ENCODE measurements at places on chromosomes 3 and 15.

DNA sequence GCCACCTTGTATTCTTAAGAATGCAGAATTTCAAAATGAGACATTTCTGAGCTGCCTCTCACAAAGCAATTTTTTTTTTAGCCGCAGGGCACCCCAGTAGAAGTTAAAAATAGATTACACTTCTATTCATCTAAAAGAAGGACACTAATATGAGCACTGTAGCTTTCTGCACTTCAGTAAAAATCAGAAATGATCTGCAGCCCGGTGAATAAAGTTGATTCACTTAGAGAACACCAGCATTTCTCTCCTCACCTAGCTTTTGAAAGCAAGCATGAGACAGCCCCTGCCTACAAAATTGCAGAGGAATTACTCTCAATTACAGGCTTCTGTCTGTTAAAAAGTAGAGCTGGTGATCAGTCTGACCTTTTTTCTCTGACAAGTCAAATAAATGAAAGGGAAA lies 1062.4 kb downstream of the FHIT start:
- DNase-seq, result no peak

- DNase-seq, result no peak
These were observed 10.5 kb downstream of the ANXA2 start for GRCh38 chr15:60387321-60387720.

DNA sequence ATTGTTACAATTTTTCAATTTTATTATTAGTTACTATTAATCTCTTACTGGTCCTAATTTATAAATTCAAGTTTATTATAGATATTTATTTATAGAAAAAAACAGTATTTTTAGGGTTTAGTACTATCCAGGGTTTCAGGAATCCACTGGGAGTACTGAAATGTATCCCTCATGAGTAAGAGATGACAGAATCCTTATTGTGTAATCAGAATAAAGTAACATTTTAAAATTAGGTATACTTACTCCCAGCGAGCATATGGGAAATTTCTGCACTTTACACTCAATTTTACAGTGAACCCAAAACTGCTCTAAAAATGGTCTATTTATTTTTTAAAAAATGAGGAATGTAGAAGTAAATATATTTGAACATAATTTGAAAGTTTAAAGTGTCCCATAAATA lies 202.7 kb downstream of the CGGBP1 start:
- DNase-seq, result peak; percentile 19

DNA sequence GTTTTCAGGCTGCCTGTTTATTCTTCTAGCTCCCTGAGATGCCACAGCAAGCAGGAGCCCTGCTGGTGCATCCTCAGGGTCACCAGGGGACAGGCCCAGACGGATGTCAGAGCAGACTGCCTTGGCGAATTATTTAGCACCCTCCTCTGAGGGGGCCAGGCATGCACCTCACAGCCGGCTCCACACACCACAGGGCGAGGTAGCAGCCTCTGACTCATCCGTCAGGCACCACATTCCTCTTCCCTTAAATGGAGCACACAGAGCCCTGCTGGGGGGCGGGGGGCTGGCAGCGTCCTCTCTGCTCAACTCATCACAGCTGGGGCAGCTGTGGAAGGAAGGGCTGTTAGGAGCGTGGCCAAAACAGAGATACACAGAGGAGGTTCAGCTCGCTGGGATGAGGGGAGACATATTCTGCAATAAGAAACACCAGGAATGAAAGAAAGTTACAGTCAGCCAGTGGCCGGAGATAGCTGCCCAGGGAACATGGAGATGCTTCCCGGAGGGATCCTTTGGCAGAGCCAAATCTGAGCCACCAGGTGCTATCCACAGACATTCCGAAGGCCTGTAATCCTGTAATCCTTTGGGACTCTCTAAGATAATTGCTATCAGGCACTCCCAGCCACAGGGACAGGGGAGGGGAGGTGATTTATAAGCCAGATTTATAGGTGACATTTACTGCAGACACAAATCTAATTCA lies 13.9 kb upstream of the PRICKLE2 start:
- no peak for DNase-seq

DNA sequence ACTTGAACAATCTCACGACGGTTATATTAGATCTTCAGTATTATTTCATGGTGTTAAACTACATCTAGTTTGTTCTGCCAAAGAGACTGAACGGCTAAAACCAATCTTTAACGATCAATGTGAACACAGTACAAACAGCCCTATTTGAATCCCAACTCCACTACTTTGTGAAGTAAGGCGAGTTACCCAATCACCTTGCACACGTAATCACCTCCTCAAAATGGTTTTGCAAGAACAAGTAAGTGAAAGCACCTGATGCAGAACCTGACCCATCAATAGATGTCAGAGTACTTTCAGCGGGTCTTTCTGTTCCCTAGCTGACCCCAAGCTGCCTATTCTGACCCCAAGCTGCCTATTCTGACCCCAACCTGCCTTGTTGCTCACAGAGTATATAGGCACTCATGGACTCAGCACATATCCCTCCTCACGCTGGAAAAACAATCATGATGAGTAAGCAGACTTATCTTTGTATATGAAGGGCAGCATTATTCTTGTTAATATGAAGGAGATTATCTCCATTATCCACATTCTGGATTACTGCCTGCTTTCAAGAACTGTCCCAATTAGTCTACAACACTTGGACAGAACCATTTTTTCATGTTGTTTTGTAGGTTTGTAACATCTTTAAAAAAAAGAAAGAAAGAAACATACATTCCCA lies 3.7 kb downstream of the KPNA1 start:
- no peak for DNase-seq

GRCh38 chr15:70754862-70755261 lies 8.5 kb downstream of the UACA start:
- DNase-seq, result no peak

- peak; percentile 72 for DNase-seq
These were observed 23.7 kb upstream of the TPRG1 start for GRCh38 chr3:189148081-189148507.

- DNase-seq, result peak; percentile 79
These were observed 7.0 kb upstream of the CD276 start for GRCh38 chr15:73677146-73677607.

DNA sequence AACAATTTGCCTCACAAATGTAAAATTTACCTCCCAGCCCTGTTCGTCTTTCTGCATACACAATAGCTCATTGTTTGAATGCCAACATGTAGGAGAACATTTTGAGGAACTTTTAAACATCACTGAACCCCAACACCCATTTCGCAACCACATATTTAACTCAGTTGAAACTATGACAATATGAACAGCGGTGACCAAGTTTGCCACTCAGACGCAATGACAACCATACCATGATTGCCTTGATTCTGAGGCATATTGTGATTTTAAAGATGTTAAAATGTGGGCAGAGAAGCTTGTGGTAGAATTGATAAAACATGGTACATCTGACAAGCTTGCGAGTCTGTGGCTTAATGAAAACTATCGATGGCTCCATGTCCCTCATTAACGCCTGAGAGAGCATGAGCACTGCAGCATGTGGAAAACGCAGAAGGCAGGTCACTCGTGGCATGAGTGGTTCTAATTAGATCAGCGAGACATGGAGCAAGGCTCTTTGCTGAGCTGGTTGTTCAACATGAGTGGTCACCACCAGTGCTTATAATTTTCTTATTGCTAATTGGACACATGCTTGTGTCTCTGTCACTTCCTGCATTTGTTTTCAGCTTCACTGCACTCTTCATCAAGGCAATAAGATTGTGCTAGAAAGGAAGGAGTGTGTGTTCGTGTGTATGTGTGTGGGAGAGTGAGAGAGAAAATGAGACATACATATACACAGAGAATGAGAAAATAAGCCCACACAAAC lies 116.8 kb downstream of the CHST2 start:
- DNase-seq, result peak; percentile 31

GRCh38 chr3:184156522-184156955 lies 1.4 kb downstream of the DVL3 start:
- peak; percentile 39 for DNase-seq

- no peak for DNase-seq
These were observed 3.1 kb upstream of the C3orf33 start for GRCh38 chr3:155809181-155809580.

DNA sequence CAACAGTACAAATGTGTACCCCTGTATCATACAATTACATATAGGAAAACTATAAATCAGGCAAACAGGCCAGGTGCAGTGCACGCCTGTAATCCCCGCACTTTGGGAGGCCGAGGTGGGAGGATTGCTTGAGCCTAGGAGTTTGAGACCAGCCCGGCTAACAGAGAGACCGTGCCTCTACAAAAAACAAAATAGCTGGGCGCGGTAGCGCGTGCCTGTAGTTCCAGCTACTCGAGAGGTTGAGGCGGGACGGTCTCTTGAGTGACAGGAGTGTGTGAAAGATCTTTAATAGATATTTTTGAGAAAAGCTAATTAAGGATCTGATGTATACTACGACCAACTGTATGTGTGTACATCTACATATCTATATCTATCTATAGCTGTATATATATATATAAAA lies 33.8 kb upstream of the BDH1 start:
- DNase-seq, result no peak

DNA sequence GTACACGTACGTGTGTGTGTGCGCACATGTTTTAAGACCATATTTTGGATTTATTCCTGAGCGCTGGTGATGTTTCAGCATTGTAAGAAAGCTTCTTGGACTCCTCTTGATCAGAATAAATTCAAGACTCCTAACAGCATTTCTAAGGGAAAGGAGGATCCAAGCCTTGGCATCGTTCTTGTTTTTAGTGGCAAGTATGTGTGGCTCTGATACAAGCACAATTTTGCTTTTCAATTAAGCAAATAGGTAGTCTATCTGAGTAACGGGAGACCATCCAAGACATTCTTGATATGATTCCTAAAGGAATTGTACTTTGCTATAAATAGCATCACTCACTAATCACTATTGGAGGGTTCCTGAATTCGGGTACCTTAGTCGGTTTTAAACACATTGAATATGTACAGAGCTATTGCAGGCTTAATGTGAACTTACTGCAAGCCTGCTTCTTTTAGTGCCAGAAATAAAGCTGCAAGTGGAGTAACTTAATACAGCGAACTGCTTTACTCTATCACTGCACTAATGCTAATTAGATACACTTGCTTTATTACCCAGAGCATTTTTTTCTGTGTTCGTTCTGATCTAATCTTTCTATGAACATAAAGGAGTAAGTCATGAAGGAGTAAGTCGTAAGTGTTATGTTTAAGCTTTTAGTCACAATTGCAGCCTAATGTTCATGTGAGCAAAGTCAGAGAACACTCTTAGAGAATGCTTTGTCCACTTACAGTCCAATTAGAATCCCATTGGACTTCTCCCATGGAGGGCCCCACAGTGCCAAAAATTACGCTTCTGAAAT lies 186.3 kb downstream of the MCTP2 start:
- no peak for DNase-seq

- peak; percentile 92 for DNase-seq
These were observed 107.1 kb upstream of the FHIT start for GRCh38 chr3:61358364-61358763.

- peak; percentile 82 for DNase-seq
These were observed 29.0 kb upstream of the FURIN start for GRCh38 chr15:90839187-90840071.

GRCh38 chr3:6264906-6265305 lies 596.0 kb upstream of the GRM7 start:
- DNase-seq, result no peak

- DNase-seq, result no peak
These were observed 94.1 kb downstream of the PLSCR2 start for GRCh38 chr3:146375219-146375618.

DNA sequence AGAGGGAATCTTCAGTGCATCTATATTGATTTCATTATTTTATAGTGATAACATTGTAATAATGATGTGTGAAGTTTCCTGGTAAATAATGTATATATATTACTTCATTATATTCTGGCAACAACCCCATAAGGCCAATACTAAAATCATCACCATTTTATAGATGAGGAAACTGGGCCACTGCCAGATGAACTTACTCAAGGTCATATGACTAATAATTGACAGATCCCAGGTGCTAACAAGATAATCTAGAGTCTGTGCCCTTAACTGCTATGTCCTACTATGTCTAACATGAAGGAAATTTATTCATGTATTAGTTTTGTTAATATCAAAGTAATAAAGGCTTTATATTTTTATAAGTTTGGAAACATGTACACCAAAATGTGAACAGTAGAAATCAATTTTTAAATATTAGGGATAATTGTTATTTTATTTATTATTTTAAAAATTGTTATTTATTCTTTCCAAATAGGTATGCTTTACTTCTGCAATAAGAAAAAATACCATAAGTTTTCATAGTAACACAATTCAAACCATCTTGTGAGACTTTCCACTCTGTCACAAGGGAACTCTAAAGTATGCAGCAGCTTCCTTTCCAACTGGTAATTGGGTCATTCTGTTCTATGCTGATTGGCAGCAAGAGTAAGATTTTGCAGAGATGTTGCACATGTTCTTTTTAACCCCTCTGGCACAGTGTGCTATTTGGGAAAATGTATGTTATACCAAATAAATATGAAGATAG lies 90.8 kb upstream of the CMC1 start:
- no peak for DNase-seq

GRCh38 chr3:73784686-73785392 lies 160.1 kb upstream of the PDZRN3 start:
- no peak for DNase-seq

DNA sequence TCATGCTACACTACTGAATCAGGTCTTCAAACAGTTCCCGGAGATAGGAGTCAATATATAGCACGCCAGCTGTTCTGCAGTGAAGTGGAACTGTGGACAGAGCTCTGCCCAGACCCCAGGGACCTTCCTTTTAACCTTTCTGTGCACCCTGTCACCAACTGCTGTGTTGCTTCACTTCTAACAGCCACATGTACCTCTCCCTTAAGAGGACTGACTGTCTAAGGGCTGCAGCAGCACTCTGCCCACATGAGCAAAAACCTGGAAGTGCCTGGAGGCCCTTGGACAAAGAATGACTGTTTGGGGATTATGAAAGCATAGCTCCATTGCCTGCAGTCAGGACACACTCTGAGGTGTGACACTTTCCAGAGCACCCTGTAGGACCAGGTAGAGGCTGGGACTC lies 88.3 kb upstream of the CTNNB1 start:
- peak; percentile 69 for DNase-seq

DNA sequence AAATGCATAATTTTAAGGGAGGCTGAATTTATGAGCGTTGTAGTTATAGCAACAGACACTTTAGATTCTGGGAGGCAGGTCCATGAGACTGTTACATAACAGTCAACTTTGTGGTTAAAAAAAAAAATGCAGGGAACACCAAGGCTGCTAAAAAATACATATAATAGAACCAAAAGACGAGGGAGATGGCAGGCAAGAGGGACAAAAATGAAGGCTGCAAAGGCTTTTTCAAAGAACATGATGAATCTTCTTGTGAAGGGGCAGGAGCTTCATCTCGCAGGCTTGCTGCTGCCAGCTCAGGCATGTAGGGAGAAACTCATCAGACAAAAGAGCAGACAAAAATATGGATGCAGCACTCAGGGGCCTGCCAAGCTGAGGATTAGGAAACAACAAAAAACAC lies 243.9 kb downstream of the SHQ1 start:
- DNase-seq, result no peak

DNA sequence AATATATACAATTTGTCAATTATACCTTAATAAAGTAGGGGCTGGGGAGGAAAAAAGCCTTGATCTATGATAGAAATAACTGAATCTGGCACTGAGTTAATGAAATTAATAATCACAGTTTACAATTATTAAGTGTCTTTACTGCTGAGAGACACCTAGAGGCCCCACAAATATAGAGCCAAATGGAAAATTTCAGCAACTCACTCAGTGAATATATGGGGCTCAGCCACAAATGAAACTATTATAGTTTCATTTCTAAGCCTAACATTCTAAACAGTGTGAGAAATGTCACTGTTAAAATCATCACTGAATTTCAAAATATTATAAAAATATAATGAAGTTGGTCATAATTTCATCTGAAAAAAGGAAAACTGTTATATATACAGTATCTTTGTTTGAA lies 40.3 kb downstream of the GNB4 start:
- no peak for DNase-seq
